Nasal cavity respiratory epithelium epithelial cell of viscerocranial mucosa (primary cell): ENCODE measurements at places on chromosomes 16 and 17. TPM values are rescaled to one million over a fixed set of nuclear protein-coding genes. Genes with fewer than 3 reads are reported as not detected.

Gene ZNF652
- 7.2 and 14.9 TPM in 2 replicates for total RNA-seq

Gene MEIOC
- total RNA-seq: under 0.01 TPM in 1 of 2 replicates, not detected in the other

Gene CD300LG
- not detected in 2 replicates for total RNA-seq

Gene ABHD15
- total RNA-seq: 4.8 and 9.7 TPM in 2 replicates

Gene NPIPA1
- 40.7 and 115 TPM in 2 replicates for total RNA-seq

Gene PYY
- 0.68 TPM in 1 of 2 replicates, not detected in the other for total RNA-seq

Gene SLC25A19
- 10.4 and 18.8 TPM in 2 replicates for total RNA-seq

Gene ELMO3
- total RNA-seq: 21.9 and 25.2 TPM in 2 replicates

Gene LRRC37B
- 8.5 and 16.2 TPM in 2 replicates for total RNA-seq

Gene SMIM22
- 2.1 and 5.8 TPM in 2 replicates for total RNA-seq
